LoVo (cell line): ENCODE measurements at places on chromosomes 1 and 21.

DNA sequence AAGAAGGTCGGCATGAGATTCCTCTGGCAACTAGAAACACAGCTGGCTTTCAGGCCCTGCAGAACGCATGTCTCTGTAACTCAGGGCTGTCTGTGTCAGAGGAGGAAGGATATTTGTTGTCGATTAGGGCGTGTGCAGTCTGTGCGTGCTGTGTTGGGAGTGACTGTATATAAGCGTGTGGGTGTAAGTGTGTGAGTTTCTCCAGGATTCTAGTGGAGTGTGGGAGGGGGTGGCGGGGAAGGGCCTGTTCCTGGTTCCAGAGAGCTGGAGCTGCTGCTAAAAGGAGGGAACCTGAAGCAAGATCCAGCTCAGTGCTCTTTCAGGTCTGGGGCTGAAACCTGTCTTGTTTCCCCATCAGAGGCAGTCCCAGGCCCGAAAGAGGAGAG is 74.3 kb downstream of the SLC16A1 start:
- no peak for DNase-seq

DNA sequence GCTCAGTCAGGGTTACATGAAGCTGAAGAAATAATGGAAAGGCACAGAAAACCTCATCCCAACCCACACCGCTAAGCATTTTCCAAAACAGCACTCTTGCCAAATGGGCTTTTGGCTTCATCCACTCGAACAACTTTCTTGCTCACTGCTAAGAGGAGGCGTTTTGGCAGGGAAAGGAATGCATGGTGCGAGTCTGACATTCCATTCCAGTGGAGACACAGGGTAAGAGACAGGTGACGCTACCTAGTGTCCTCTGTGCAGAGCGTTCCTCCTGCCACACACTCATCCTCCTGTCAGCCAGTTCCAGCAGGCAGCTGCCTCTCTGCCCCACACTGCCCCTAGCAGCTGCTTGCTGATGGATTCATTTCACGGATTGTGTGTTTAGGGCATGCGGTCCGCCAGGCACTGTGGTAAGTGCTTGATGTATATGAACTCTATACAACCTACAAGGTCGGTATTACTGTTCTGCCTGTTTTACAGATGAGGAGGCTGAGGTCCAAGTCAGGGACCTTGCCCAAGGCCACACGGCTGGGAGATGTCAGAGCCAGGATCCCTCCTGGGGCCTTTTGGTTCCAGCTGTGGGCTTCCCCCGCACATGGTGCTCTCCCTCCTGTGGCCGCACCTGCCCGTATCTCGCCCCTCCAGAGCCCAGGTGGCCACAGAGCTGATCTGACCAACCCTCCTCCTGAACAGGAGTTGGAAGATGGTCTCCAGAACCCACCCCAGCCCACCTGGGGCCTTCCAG is 25.7 kb upstream of the BACE2 start:
- DNase-seq: peak; percentile 47

GRCh38 chr1:36912365-36912865 is 121.9 kb downstream of the GRIK3 start:
- DNase-seq: no peak

DNA sequence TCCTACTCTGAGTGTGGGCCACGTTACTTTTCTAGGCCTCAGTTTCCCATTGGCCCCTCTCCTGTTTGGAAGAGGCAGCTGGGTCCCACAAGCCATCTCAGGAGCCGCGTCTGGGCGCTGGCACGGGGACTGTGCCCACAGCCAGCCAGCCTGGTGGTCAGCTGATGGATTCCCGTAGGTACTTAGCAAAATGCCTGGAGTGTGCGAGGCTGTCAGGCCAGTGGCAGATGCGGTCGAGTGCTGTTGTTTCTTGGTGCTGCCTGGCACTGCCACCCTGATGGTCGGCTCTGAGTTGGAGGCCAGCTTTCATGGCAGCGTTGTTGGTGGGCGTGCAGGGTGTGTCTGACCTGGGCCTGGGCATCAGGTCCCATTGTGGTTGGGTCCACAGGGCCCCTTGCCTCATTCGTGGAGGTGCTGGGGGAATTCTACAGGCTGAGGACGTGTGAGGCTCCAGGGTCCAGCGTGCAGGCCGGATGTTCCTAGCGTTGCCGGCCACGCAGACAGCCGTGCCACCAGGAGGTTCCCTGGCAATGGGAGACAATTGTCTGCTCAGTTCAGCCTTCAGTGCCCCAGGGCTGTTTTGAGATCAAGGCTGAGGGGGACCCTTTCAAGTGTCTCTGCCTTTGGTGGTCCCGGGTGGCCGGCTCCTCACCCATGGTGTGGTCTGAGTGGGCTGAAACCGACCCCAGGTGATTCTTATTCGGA is 20.9 kb downstream of the SKI start:
- no peak for DNase-seq

GRCh38 chr1:90694846-90695245 is 22.3 kb downstream of the BARHL2 start:
- no peak for DNase-seq

- DNase-seq: no peak
Observed at GRCh38 chr1:160108888-160109662, 6.5 kb upstream of the ATP1A2 start.

DNA sequence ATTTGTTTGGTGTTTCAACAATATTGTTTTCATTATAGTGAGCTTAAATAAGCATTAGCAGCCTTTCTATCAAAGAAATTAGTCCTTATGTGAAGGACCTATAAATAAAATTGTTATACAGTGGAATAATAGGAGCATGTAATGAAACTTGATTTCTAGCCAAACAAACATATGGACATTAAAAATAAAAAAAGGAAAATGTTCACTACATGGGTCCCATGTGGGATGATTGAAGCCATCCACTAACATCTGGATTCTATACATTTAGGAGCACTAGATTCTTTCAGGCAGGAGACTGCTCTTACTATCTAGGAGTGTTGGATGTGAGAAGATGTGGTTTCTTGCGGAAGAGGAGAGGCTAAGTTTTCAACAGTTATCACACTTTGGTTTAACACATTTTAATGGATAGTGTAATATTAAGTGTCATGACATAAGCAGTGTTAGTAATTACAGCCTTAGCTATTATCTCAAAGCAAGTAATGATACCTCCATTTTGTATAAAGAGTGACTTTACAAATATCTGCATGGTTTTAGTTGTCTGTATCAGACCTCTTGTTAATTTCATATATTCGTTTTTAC is 62.3 kb downstream of the LYPLAL1 start:
- DNase-seq: no peak

DNA sequence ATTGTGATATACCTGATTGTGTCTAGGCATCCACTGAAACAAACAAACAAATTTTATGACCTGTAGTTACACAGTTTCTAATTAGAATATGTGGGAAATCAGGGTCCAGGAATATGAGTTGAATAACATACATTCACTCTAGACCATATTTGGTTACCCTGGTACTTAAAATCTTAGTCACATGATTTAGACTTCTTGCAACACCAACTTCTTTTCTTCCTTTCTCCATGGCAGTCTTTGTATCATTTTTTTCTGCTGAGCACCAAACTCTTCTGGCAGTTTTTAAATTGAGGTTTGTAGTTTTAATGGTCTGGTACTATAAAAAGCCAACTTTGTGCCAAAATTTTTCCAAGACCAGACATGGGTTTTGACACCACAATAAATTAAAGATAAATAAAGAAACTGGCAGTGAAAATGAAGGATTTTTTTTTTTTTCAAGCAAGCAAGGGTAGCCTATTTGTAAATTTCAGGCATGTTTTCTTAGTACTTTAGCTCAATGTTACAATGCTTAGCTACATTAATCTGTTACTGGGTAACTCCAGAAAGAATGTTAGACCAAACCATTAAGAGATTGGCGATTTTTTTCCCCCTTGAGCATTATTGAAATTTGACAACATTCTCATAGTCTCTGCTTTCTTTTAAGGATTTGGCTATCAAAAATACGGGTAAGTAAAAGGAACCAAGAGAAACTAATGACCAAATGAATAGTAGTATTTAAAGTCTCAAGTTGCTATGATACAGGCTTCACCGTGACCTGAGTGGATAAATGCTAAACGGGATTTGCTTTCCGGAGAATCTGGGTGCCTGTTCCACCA is 108.5 kb downstream of the NFIA start:
- no peak for DNase-seq

DNA sequence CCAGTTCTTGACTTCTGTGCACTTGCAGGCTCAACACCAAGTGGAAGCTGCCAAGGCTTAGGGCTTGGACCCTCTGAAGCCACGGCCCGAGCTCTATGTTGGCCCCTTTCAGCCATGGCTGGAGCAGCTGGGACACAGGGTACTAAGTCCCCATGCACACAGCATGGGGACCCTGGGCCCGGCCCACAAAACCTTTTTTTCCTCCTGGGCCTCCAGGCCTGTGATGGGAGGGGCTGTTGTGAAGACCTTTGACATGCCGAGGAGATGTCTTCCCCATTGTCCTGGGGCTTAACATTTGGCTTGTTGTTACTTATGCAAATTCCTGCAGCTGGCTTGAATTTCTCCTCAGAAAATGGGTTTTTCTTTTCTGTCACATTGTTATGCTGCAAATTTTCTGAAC is 59.8 kb downstream of the DISC1 start:
- DNase-seq: no peak
